ENCODE measurements at places on chromosomes 5 and 9.

GRCh38 chr9:114771889-114772288 lies 34.0 kb downstream of the TNFSF15 start:
- DNase-seq = no peak

GRCh38 chr5:168714046-168714445 lies 134.9 kb upstream of the PANK3 start:
- no peak for DNase-seq

GRCh38 chr9:31715250-31715649 lies 669.2 kb upstream of the ACO1 start:
- no peak for DNase-seq

GRCh38 chr5:179254638-179255271 lies 90.5 kb downstream of the ADAMTS2 start:
- no peak for DNase-seq

GRCh38 chr9:93820667-93821306 lies 134.4 kb downstream of the BARX1 start:
- no peak for DNase-seq

DNA sequence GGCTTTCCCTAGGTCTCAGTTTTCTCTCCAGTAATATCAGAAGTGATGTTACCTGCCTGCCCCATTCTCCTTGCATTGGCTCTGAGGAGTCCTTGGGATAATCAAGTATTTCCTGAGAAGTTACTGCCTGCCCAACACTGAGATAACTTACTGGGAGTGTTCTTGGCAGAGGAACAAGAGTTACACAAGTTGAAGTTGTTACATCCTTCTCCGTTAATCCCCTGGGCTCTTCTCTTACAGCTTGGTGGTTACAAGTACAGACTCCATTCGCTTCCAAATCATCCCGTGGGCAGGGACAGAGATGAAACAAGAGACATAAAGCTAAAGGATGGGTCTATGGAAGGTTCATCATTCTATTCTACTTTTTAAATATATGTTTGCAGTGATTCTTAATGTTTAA lies 74.1 kb upstream of the SAP30L start:
- no peak for DNase-seq

DNA sequence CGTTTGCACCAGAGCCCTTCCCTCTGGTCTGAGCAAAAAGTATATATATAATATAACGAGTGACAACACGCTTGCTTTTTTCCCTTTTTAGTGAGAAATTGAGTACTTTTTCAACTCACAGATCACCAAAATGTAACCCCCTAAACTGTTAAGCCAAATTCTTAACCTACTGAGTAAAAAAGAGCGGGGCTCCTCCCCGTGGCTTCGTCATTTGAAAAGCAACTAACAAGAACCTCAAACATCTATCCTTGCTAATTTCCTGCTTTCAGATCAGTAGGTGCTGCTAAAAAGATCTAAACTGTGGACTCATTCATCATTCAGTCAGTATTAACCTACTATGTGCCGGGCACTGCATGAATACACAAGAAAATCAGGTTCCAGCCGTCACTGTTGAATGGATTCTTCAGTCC lies 1.0 kb upstream of the PTBP3 start:
- no peak for DNase-seq

- no peak for DNase-seq
Measured at GRCh38 chr5:80442742-80443141, 34.9 kb downstream of the ZFYVE16 start.

GRCh38 chr9:12934545-12935272 lies 159.9 kb downstream of the LURAP1L start:
- no peak for DNase-seq

DNA sequence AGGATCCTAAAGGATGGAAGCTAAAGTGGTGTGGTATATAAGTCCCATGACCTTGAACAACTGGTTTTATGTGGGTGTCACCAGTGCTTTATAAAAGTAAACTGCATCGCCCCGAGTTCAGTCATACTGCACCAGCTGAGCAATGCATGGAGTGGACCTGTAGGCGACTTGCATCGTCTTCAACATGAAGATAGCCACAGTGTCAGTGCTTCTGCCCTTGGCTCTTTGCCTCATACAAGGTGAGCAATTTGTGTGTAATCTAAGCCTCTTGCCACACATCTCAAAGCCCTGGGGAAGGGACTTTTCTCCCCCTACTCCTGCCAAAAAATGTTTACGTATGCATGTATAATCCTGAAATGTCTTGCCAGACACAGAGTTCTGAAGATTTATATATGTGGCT lies at the start of gene SPINK5:
Gene SPINK5, plus strand, starts transcription at position 120 of the 400 bp plus-strand sequence. Its CDS starts 65 bp downstream, at position 185.
- DNase-seq = no peak

DNA sequence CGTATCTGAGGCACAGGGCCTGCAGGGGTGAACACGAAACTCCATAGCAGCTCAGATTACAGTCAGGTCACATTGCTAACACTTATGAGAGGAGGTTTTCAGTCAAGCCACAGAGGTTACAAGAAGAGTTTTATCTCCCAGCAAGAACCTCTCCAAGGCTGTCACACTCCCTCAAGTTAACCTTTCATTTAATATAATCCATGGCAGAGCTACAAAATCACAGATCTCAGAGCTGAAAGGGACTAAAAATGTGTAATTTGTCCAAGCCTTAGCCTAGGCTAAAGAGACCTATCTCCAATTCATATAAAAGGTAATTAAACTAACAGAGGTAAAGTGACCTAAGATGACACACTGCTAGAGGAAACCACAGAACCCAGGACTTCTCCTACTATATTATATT lies 57.2 kb downstream of the MLANA start:
- no peak for DNase-seq

- no peak for DNase-seq
Measured at GRCh38 chr5:54302267-54302687, 8.1 kb downstream of the ARL15 start.

DNA sequence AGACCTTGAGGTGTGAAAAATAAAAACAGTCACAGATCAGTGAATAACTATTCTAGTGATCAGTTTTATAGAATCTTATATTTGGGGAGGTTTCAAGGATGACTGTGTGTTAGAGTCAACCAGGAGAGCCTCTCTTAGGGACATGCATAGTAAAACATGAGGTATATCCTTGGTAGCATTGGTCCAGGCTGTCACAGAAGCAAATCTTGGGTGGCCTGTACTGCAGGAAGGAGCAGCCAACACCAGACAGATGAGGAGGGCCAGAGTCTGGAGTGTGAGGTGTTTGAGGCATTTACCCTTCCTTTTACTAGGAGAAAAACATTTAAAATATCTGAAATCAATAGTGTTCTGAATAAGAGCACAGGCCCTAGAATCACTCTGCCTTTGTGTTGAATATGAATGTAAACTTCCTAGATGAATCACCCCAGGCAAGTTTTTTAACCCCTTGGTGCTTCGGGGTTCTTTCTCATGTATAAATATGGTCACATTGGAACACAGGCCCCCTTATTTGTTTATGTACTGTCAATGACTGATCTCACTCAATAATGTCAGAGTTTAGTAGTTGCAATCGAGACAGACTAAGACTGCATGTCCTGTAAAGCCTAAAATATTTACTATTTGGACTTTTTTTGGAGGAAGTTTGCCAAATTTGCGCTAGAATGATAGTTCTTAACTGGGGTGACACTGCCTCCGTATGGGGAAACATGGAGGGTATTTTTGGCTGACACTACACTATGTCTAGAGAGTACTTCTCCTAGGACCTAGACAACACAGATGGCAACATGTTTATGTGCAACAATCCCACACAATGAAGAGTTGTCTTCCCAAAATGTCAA lies 416.5 kb upstream of the POU5F2 start:
- DNase-seq = no peak

DNA sequence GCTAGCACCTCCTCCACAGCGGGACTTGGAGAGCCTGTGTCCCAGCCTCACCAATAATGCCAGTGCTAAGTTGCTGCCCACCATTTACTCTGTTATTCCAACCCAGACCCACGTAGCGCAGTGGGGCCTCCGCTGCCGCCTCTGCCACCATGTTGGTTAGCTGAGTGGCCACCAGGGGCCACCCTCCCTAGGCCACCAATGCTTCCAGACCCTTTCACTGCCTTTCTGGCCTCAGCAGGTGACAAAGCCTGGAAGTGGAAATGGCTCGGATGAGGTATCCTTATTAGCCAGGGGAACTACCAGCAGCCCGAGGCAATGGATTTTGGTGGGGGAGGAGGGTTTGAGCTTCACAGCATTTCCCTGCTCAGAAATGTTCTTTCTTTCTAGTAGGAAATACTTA lies 110.1 kb downstream of the OSTF1 start:
- no peak for DNase-seq

All from retina (tissue), 1 donor.